ENCODE measurements at places on chromosomes 7 and 10. TPM values are rescaled to one million over a fixed set of nuclear protein-coding genes. Genes with fewer than 3 reads are reported as not detected.
A peak's percentile ranks its signal among the peaks of the same experiment; 100 is the strongest.

Gene PRKCQ
- total RNA-seq, result 0.42 TPM

DNA sequence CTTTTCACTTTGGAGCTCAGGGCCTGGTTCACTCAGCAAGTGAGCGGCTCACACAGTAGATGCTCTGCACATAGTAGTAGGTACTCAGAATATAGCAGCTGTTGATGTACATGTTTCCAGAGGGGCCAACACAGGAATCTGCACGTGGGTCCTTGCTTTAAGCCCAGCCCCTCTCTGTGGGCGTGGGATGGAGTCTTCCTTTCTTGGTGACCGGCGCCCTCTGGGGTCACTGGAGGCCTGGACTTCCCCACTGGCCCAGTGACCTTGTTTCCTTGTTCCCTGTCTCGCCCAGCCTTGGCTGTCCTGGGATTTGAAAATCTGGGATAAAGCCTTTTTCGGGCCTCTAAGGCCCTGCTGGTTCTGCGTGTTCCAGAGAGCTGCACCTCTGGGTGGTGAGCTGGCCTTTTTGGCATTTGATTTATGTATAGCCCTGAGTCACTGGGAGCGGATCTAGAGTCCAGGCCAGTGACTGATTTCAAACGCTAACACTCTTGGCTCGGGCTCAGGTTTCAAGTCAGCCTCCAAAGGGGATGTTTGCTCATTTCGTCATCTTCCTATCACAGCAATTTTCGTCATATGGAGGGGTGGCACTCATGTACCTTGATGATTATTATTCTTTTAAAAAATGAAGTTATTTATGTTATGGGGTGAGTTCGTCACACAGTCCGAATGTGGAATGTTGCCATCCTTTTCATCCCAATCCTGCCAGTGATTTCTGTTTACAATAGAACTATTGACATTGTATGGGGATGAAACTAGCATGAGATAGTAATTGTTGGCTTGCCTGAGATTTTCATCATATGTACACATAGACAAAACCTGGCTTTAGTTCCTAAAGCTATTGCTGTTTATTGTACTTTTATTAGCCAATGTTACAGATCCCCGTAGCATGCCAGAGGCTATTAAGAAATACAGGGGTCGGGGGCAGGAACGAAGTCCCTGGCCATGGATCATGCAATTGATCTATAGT lies 65.5 kb downstream of the CUX1 start:
- peak; percentile 90 for DNase-seq
- H3K4me3 ChIP-seq, result peak overlapping the region; percentile 13
- peaks cover 63% of the 10 kb centered on the region for H3K4me1 ChIP-seq
- peak overlapping the region; percentile 79 for H3K27ac ChIP-seq
- no peaks in the 10 kb centered on the region for H3K36me3 ChIP-seq

DNA sequence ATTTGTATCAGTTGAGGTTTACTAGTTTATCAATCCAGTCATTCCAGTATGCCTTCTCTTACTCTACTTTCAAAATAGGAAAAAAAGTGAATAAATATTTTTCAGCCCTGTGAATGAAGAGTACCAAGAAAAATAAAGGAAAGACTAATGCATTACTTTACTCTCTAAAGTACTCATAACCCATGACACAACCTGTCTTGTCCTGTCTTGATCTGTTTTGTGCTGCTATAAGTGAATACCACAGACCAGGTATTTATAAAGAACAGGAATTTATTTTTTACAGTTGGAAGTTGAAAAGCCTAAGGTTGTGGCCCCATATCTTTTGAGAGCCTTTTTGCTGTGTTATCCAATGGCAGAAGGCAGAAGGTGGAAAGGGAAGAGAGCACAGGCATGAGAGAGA lies 194.6 kb upstream of the DKK1 start:
- H3K36me3 ChIP-seq, result no peaks in the 10 kb centered on the region
- H3K27me3 ChIP-seq, result no peaks in the 10 kb centered on the region
- peak overlapping the region; percentile 81 for H3K27ac ChIP-seq
- peaks cover 64% of the 10 kb centered on the region for H3K4me1 ChIP-seq
- H3K4me3 ChIP-seq, result no peak overlapping the region
- no peak for DNase-seq

Gene SPDYE1
- total RNA-seq, result not detected

GRCh38 chr10:126041804-126042231 lies 145.5 kb downstream of the FANK1 start:
- H3K27ac ChIP-seq, result peak overlapping the region; percentile 86
- DNase-seq, result peak; percentile 75
- no peaks in the 10 kb centered on the region for H3K27me3 ChIP-seq
- H3K4me3 ChIP-seq, result peak overlapping the region; percentile 51
- no peaks in the 10 kb centered on the region for H3K36me3 ChIP-seq

GRCh38 chr7:25297278-25297677 lies 69.0 kb upstream of the NPVF start:
- no peaks in the 10 kb centered on the region for H3K36me3 ChIP-seq
- H3K4me1 ChIP-seq, result no peaks in the 10 kb centered on the region

Gene MRPS17
- 13.1 TPM for total RNA-seq

DNA sequence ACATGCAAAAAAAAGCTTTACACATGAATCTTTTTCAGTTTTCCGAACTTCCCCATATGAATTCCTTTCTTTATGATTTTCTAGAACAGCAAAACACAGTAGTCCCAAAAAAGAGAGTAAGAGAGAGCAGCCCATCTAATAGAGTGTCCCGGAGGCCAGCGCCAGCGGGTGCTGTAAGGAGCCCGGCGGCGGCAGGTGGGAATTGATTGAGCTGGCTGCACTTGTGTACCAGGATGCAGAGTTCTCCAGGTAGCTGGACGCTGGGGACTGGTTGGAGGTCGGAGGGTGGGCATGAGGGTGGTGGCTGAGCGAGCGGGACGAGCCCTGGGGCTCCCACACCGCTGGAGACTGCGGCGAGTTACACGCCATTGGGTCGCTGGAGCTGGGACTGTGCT lies 4.0 kb downstream of the DLX5 start:
- H3K4me1 ChIP-seq, result peaks cover 8% of the 10 kb centered on the region
- no peak overlapping the region for H3K4me3 ChIP-seq
- no peak overlapping the region for H3K27ac ChIP-seq
- DNase-seq, result no peak
- H3K36me3 ChIP-seq, result no peaks in the 10 kb centered on the region
- H3K27me3 ChIP-seq, result peaks cover 38% of the 10 kb centered on the region

- no peaks in the 10 kb centered on the region for H3K36me3 ChIP-seq
- H3K27ac ChIP-seq, result no peak overlapping the region
- DNase-seq, result no peak
- H3K27me3 ChIP-seq, result no peaks in the 10 kb centered on the region
- H3K4me3 ChIP-seq, result no peak overlapping the region
- no peaks in the 10 kb centered on the region for H3K4me1 ChIP-seq
Observed at GRCh38 chr10:48296576-48297098, 9.8 kb upstream of the MAPK8 start.

DNA sequence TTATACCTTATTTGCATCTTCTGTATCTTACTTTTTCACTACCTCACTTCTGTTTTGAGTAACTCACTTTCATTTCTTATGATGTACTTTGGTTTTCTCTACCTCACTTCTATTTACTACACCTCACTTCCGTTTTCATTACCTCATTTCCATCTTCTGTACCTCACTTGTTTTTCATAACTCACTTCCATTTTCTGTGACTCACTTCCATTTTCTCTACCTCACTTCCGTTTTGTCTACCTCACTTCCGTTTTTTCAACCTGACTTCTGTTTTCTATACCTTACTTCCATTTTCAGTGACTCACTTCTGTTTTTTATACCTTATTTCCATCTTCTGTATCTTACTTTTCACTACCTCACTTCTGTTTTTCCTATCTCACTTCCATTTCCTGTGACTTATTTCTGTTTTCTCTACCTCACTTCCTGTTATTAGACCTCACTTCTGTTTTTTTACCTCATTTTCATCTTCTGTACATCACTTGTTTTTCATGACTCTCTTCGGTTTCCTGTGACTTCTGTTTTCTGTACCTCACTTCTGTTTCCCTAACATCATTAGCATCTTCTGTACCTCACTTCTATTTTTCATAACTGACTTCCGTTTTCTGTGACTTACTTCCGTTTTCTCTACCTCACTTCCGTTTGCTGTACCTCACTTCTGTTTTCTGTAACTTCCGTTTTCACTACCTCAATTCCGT lies 493.1 kb upstream of the AKR1E2 start:
- peaks cover 8% of the 10 kb centered on the region for H3K4me1 ChIP-seq
- DNase-seq, result no peak
- no peaks in the 10 kb centered on the region for H3K36me3 ChIP-seq
- no peaks in the 10 kb centered on the region for H3K27me3 ChIP-seq

- H3K4me3 ChIP-seq, result no peak overlapping the region
- no peaks in the 10 kb centered on the region for H3K27me3 ChIP-seq
- H3K36me3 ChIP-seq, result no peaks in the 10 kb centered on the region
- no peak for DNase-seq
- no peaks in the 10 kb centered on the region for H3K4me1 ChIP-seq
- no peak overlapping the region for H3K27ac ChIP-seq
Observed at GRCh38 chr10:69290993-69291392, 12.7 kb downstream of the HK1 start.

GRCh38 chr7:135512135-135512887 lies 2.4 kb upstream of the CNOT4 start:
- H3K36me3 ChIP-seq, result no peaks in the 10 kb centered on the region
- H3K27me3 ChIP-seq, result no peaks in the 10 kb centered on the region
- H3K4me3 ChIP-seq, result no peak overlapping the region
- no peak for DNase-seq
- peaks cover 14% of the 10 kb centered on the region for H3K4me1 ChIP-seq

Gene CYP2C8
- not detected for total RNA-seq

Gene RASA4
- total RNA-seq, result 42.8 TPM

DNA sequence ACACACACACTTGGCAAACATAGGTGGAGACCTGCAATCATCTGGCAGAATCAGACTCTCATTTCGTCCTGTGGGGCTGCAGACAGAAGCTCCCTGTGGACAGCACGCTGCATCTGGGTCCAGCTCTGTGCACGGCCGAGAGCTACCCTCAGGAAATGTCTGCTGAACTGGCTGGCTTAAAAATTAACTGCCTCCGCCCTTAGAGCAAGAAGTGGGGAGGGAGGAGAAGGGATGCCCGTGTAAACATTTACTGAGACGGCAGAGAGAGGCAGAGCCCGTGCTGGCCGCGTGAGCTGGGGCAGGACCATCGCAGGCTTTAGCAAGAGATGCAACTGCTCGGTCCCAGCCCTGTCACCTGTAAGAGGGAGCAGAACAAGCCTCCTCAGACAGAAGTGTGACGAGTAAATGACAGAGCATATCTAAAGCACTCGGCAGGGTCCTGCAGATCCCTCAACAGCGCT lies 81.8 kb downstream of the TNS3 start:
- no peak for DNase-seq
- no peaks in the 10 kb centered on the region for H3K27me3 ChIP-seq
- no peaks in the 10 kb centered on the region for H3K36me3 ChIP-seq
- H3K27ac ChIP-seq, result no peak overlapping the region

Gene FGFBP3
- 0.81 TPM for total RNA-seq

DNA sequence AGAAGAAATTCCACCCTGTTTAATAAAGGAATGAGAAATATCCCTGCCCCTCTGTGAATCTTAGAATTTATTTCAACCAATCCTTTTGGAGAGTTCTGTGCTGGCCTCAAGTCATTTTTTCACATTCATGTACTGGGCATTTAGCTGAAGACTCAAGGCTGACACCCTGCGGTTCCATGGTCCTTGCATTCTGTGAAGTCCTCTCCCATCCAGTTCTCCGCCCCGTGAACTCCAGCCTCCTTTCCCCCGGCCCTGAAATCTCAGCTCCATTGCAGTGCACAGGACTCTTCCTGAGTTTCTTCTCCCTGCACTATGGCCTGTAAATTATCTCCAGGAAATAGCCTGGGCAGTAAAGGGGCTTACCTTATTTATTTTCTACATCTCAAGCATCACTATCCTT lies 183.0 kb upstream of the KCND2 start:
- H3K4me1 ChIP-seq, result no peaks in the 10 kb centered on the region
- no peaks in the 10 kb centered on the region for H3K36me3 ChIP-seq
- H3K27ac ChIP-seq, result no peak overlapping the region
- H3K4me3 ChIP-seq, result no peak overlapping the region
- no peak for DNase-seq
- H3K27me3 ChIP-seq, result no peaks in the 10 kb centered on the region

GRCh38 chr10:72740528-72740927 lies 48.6 kb downstream of the MCU start:
- no peak overlapping the region for H3K27ac ChIP-seq
- no peak overlapping the region for H3K4me3 ChIP-seq
- DNase-seq, result no peak

Gene PIK3AP1
- total RNA-seq, result 23.6 TPM

DNA sequence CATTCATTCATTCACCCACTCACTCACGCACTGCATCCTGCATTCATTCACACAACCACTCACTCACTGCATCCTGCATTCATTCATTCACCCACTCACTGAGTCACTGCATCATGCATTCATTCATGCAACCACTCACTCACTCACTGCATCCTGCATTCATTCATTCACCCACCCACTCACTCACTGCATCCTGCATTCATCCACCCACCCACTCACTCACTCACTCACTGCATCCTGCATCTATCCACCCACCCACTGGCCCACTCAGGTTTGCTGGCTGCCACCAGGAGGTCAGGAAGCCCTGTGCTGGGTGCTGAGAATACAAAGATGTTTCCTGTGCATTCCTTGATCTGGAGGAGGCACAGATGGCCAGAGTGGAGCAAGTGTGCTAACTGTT lies 2.3 kb upstream of the SNX8 start:
- no peak overlapping the region for H3K4me3 ChIP-seq
- H3K27me3 ChIP-seq, result no peaks in the 10 kb centered on the region
- H3K36me3 ChIP-seq, result no peaks in the 10 kb centered on the region
- no peak overlapping the region for H3K27ac ChIP-seq
- peaks cover 6% of the 10 kb centered on the region for H3K4me1 ChIP-seq

DNA sequence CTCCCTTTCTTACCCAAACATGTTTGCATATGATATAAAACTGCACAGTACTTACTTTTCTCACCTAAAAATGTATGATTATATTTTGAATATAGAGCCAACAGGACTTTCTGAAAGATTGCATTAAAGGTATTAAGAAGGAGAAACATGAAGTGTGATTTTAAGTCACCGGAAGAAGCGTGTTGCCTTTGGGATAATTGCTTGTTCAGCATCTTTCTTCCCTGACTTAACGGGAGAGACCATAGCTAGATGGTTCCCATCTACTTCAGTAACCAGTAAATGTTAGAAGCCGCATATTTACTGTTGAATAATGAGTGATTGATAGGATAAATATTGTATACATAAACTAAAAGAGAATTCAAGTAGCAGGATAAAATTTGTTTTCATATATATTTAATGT lies 197.1 kb downstream of the NRG3 start:
- no peaks in the 10 kb centered on the region for H3K27me3 ChIP-seq
- no peak overlapping the region for H3K4me3 ChIP-seq
- no peaks in the 10 kb centered on the region for H3K36me3 ChIP-seq
- no peak for DNase-seq

- H3K4me3 ChIP-seq, result no peak overlapping the region
- DNase-seq, result no peak
- H3K36me3 ChIP-seq, result no peaks in the 10 kb centered on the region
- no peaks in the 10 kb centered on the region for H3K27me3 ChIP-seq
Observed at GRCh38 chr10:22681783-22682183, 32.6 kb downstream of the PIP4K2A start.

DNA sequence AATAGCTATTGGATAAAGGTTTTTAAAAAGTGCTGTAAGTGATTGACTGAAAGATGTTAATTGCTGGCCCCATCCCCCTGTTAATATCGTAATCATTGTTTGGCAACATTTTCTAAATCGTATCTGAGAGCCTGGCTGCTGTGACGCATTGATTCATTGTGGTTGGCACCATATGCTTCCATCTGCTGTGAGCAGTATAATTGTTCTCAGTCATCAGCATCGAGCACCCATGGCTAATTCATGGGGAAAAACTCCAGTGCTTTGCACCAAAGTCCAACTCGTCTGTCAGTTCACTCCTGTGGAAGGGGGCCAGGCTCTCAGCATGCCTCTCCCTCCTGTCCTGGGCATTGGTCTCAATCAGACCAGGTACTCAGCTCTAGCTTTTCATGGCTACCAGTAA lies 205.2 kb downstream of the STK31 start:
- no peaks in the 10 kb centered on the region for H3K4me1 ChIP-seq
- no peak overlapping the region for H3K4me3 ChIP-seq
- no peak for DNase-seq

All from thoracic aorta (tissue), 2 donors.